Activated T-cell treated with anti-CD3 and anti-CD28 coated beads, Interleukin-2, amount 50 U/mL, for 72 hours (primary cell): ENCODE measurements at places on chromosomes 1 and 21. TPM values are rescaled to one million over a fixed set of nuclear protein-coding genes. Genes with fewer than 3 reads are reported as not detected.

DNA sequence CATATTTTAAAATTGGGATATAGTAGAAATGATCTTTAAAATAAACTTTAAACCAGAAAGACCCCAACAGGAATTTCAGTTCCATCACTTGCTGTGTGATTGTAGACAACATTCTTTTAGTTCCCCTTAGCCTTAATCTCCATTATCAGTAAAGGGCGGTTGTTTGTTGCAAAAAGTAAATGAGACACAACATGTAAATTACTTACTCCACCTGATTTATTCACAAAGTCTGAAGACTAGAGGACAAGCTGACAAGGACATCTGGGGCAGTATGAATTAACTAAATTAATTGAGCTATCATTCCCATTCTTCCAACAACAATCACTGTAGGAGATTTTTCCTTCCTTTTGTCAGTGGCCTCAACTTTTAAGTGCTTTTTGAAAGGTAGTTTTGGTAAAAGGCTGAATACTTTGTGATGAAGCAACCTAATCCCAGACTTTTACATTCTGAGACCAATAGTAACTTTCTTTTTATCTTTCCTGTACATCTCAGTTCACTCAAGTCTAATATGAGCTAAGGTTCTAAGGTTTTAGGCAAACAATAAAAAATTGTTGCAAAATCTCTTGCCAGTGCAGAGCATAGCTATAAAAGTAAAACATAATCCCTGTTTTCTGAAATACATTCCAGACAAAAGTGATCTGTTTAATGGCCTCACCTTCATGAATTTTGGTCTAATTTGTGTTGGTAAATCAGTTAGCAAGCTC, 6.2 kb downstream of the SLC19A2 start:
- no peaks in the 10 kb centered on the region for H3K36me3 ChIP-seq
- DNase-seq: no peak
- H3K27me3 ChIP-seq: no peaks in the 10 kb centered on the region

DNA sequence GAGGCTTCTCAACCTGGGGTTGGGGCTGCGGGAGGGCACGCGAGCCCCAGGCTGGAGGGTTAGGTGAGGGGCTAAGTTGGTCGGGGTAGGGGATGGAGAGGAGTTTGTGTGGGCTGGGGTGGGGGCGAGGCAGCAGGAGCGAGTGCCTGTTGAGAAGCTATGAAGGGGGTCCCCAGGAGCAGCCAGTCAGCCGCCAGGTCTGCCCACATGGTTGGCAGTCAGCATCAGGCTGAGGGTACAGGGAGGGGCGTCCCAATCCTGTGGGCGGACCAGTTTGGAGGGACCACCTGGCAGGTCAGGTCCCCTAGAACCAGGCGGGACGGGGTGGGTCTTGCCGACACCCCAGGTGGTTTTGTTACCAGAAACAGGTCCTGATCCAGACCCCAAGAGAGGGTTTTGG, 400 bp upstream of the TRIM17 start:
- DNase-seq: no peak
- peak overlapping the region; percentile 94 for H3K4me3 ChIP-seq
- no peak overlapping the region for H3K27ac ChIP-seq
- H3K4me1 ChIP-seq: peaks cover 25% of the 10 kb centered on the region
- H3K27me3 ChIP-seq: peaks cover 17% of the 10 kb centered on the region

GRCh38 chr1:5491207-5491904, 500.9 kb downstream of the NPHP4 start:
- H3K27ac ChIP-seq: no peak overlapping the region
- H3K27me3 ChIP-seq: no peaks in the 10 kb centered on the region
- no peak for DNase-seq
- H3K4me1 ChIP-seq: peaks cover 7% of the 10 kb centered on the region
- no peak overlapping the region for H3K4me3 ChIP-seq

DNA sequence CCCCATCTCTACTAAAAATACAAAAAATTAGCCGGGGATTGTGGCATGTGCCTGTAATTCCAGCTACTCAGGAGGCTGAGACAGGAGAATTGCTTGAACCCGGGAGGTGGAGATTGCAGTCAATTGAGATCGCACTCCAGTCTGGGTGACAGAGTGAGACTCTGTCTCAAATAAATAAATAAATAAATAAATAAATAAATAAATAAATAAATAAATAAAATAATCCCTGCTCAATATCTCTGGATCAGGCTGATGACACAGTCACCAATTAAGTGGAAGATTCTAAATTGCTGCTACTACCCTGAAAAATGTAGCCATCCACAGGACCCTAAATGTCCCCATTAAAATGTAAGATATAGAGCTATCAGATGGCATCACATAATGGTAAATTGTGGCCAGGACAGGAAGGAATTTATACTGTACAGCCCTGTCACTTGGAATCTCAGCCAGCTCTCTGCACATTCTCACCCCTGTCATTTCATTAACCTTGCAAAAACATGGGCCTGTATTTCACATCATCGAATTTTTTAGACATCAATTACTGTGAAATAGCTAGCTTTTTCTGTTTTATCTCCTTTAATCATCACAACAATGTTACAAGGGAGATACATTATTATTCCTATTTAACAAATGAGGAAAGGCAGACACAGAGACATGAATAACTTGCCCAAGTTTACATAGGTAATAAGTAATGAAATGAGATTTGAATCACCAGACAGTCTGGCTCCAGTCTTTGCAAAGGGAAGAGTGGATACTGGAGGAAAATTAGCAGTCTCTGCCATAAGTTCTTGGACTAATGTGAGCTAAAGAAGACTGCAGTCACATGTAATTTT, 56.7 kb upstream of the NTPCR start:
- H3K27me3 ChIP-seq: no peaks in the 10 kb centered on the region
- H3K27ac ChIP-seq: no peak overlapping the region
- H3K4me3 ChIP-seq: no peak overlapping the region
- H3K4me1 ChIP-seq: peaks cover 8% of the 10 kb centered on the region
- no peak for DNase-seq

DNA sequence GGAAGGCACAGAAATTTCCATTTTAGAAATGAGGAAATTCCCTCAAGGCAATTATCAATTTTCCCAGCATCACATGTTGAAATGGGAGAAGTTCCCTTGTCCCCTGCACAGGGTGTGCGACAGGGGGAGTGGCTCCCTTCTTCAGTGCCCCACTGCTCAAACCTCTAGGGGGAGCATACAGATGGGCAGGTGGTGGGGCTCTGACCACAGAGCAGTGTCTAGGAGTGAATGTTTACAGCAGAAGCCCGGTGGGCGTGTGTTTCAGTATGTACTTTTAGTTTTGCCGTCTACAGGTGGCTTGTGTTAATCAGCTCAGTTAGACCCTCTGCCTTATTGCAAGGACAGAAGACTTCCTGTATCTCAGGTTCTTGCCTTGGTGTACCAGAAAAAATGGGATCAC, 493.7 kb upstream of the PLXNA2 start:
- H3K4me3 ChIP-seq: no peak overlapping the region
- H3K4me1 ChIP-seq: no peaks in the 10 kb centered on the region
- DNase-seq: no peak
- H3K27me3 ChIP-seq: no peaks in the 10 kb centered on the region

DNA sequence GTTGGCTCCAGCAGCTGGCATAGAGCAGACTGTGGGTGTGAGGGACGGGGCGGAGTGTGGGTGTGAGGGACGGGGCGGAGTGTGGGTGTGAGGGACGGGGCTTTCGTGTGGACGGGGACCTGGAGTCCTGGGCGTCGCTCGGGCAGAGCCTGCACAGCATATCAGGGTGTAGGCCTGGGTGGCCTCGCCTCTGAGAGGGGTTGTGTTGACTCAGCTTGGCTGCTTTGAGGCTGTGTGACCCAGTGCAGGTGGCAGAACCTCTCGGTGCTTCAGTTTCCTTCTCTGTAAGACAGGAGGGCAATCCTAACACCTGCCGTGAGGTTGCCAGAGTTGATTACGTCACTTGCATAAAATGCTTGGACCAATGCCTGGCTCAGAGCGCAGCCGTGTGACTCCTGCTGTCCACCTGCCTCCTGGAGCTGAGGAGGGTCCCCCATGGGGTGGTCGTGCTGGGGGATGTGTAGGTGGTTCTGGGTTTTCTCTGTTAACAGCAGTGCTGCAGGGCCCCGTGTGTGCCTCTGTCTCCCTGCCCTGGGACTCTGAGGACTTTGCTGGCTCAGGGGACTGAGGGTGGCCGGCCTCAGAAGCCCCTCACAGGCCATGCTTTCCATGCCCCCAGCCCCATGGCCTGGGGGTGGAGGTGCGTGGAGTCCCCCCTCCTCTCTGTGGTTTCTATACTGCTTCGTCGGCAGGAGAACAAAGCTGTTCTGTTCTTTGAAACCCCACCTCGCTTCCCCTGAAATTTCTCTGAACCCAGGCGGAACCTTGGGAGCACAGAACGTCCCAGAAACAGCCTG, 15.4 kb downstream of the PDXK start:
- no peak overlapping the region for H3K27ac ChIP-seq
- H3K4me3 ChIP-seq: peak overlapping the region; percentile 59
- H3K4me1 ChIP-seq: peaks cover 48% of the 10 kb centered on the region
- peaks cover 1% of the 10 kb centered on the region for H3K36me3 ChIP-seq
- no peaks in the 10 kb centered on the region for H3K27me3 ChIP-seq

DNA sequence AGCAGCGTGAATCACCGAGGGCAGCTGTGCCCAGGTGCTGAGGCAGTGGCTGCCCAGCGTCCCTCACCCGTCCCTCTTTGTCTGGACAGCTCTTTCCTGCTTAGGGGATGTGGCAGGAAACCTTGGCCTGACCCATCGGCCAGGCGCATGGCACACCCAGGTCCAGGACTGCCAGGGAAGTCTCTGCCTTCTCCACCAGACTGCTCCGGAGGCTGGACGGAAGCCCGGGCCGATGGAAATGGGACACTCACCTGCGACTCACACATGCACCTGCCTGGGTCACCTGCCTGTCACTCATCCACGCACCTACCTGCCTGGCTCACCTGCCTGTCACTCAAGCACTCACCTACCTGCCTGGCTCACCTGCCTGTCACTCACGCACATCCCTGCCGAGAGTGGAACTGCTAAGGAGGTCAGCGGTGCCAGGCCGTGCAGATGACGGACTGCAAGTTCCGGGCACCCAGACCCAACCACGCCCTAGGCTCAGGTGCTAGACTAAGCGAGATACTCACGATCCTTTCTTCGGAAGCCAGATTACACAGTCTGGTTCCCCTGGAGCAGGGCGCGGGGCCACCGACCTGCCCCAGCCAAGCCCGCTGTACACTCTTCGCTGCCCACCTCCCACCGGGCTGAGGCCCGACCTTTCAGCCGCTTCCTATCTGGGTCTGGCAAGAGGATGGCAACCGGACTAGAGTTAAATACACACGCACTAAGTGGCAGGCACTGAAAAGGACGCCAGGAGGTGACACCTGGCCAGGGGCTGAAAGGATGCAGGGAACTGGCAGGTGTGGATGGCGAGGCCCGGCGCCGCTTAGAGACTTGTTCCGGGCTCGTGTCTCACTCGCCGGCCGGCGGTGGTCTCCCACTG, 1.1 kb downstream of the UBE2J2 start:
- H3K27me3 ChIP-seq: no peaks in the 10 kb centered on the region
- H3K27ac ChIP-seq: peak overlapping the region; percentile 63
- peaks cover 9% of the 10 kb centered on the region for H3K36me3 ChIP-seq
- peak overlapping the region; percentile 88 for H3K4me3 ChIP-seq

DNA sequence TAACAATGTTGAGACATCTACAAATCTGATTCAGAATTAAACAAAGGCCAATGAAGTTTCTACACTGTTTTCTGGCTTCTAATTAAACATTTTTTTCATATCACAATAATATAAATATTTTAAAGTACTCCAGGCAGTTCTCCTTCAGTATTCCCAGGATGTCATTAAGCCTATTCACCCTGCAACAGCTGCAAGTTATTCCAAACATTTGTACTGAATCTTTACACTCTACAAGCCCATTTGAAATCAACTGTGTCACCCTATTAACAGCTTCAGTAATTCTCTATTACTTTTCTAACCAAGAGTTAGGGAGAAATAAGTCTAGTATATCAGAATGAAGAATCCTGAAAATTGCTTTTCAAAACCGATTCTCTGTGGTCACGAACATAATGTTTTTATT, 124.6 kb downstream of the OLFML2B start:
- no peaks in the 10 kb centered on the region for H3K4me1 ChIP-seq
- no peak overlapping the region for H3K4me3 ChIP-seq
- no peak overlapping the region for H3K27ac ChIP-seq
- no peak for DNase-seq
- H3K36me3 ChIP-seq: no peaks in the 10 kb centered on the region

GRCh38 chr1:153661111-153661708, 2.7 kb downstream of the SNAPIN start:
- H3K27ac ChIP-seq: peak overlapping the region; percentile 74
- H3K27me3 ChIP-seq: no peaks in the 10 kb centered on the region
- DNase-seq: no peak
- peaks cover 30% of the 10 kb centered on the region for H3K4me1 ChIP-seq
- H3K36me3 ChIP-seq: peaks cover 8% of the 10 kb centered on the region

DNA sequence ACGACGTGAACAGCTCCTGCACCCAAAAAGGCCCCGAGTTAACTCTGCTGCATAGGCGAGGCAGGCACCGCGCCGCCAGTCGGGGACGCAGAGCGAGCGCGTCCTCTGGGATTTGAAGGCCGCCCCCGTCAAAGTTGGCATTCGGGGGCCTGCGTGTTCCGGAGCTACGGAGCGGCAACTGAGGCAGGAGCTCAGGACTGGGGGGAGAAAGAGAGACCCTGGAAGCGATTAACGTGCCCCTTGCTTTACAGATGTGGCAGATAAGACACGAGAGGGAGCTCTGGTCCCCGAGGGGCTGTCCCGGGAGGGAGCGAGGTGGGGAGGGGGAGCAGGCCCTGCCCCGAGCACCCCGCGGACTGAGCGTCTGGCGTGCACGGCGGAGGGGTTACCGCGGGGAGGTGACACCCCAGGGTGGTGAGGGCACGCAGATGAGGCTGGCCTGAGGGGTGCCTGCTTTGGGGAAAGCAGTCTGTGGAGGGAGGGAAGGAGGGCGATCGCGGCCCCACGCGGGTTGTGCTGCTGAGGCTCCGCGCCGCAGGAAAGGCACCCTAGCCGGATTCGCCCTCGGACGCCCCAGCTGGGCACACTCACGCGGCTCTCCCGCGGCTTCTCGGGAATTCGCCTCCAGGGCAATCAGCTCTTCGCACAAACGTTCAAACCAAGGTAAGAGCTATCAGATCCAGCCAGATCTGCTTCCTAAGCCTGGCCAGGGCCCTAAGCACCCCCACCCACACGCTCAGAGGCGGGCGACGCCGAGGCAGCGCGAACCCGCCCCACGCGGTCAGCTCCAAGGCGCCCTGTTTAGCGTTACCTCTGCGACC, 26.5 kb downstream of the ACTA1 start:
- H3K4me1 ChIP-seq: peaks cover 18% of the 10 kb centered on the region
- H3K4me3 ChIP-seq: peak overlapping the region; percentile 66
- H3K27ac ChIP-seq: no peak overlapping the region
- H3K36me3 ChIP-seq: no peaks in the 10 kb centered on the region

Gene RAB13
- total RNA-seq: 33.9 TPM

Gene C4BPA
- not detected for total RNA-seq

Gene PINK1
- 8.3 TPM for total RNA-seq

Gene OR2L5
- 0.16 TPM for total RNA-seq

Gene SPRR2D
- not detected for total RNA-seq

Gene KCNA3
- 48.3 TPM for total RNA-seq

Gene MYCL
- total RNA-seq: 0.30 TPM

Gene OR2T11
- not detected for total RNA-seq
